ENCODE measurements at places on chromosomes 12 and 14.

DNA sequence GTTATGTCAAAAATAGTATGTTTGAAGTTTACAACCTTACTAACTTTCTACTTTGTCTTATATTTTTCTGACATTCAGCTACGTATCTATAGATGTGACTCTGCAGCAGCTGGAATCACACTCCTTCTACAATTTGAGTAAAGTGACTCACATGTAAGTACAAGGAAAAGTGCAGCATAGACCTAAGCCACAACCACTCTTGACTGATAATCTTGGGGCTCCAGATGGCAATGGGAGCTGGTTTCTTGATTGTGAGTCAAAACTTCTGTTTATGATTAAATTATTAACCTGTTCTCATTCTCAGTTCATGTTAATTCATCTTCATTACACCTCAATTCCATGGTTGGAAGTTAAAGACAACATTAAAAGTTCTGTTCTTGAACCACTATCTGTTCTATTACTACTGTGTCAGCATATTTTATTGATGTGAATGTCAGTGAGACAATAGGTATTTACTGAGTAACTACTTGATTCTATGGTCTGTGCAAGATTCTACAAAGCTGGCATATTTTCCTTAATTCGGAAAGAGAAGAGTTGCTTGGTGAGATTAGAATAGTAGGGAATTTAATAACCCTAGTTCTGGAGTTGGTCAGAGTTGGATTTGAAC is 112.9 kb downstream of the TSHR start:
- peak; percentile 87 for DNase-seq

GRCh38 chr12:103494051-103494733 is 1.6 kb downstream of the C12orf42 start:
- DNase-seq = no peak

DNA sequence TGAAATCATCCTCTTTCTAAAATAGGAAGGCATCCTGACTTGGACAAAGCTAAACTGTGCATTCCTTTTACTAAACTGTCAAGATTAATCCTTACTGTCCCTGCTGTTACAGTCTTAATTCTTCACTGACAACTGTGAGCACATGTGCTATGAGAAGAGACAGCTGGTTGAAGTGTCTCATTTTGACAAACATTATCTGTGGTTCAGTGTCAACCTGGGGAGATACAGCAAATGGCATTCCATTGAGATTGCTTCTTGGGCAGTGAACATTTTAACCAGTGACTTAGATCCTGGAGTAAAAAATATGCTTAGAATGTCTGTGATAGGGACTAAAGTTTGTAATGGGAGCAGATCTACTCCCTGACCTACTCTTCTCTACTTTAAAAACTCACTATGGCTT is 552.6 kb upstream of the ATP2B1 start:
- DNase-seq = no peak

GRCh38 chr14:88551980-88552431 is 2.8 kb downstream of the PTPN21 start:
- DNase-seq = no peak

- no peak for DNase-seq
Measured at GRCh38 chr12:75196865-75197264, 12.8 kb downstream of the KCNC2 start.

- DNase-seq = no peak
Measured at GRCh38 chr12:20368651-20369304, 441 bp downstream of the PDE3A start.

- no peak for DNase-seq
Measured at GRCh38 chr14:55901291-55901690, 216.9 kb upstream of the PELI2 start.

- no peak for DNase-seq
Measured at GRCh38 chr12:104998423-104999346, 12.6 kb downstream of the NOPCHAP1 start.

DNA sequence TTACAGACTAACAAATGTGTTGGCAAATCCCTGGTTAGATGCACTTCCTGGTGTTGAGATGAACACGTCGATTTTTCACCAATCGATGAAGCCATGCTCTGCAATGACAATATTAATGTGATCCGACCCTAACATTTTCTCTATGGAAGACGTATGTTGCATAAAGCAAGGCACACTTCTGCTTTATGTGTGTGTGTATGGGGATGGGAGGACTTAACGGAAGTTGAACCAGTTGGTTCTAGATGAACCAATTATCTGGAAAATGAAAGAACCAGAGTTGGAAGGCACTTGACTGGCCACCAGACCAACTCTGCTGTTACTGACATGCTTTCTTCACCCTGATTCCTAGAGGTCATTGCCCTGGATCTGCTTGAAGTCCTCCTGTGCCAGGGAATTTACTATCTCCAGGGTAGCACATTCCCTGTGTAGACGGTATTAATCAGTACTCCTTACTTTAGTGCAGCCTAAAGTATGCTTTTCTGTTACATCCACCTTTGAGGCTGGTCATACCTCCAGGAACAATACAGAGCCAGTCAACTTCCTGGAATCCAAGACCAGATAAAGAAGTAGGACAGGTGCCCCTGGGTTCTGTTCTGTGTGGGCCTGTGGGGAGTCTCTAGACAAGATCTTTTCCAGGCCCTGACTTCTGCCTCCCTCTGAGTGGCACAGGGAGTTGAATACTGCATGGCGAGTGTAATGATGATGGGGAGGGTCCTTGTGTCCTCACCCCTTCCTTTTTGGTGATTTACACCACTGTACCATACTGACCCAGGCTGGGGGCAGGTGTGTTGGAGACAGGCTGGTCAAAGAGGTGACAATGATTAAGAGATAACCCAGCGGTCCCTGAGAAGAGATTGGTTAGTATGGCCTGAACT is 4.1 kb downstream of the SDR39U1 start:
- no peak for DNase-seq

- DNase-seq = no peak
Measured at GRCh38 chr12:110556705-110557104, 26.4 kb downstream of the PPTC7 start.

DNA sequence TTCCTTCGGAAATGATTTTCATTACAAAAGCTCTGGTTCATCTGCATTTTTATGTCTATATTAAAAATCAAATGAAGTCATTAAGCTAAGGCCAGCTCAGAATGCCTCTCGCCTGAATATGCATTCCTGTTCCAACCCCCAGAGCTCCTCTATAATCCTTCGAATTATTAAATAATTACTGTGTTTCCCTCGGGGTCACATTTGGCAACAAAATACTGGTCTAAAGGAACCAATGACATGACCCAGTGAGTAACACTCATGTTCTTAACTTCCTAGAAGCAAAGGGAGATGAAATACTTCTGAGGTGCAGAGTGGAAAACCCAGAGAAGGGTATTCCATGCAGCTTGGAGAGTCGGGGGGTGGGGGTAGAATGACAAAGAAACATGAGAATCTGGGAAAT is 68.3 kb downstream of the FOXN3 start:
- DNase-seq = no peak

DNA sequence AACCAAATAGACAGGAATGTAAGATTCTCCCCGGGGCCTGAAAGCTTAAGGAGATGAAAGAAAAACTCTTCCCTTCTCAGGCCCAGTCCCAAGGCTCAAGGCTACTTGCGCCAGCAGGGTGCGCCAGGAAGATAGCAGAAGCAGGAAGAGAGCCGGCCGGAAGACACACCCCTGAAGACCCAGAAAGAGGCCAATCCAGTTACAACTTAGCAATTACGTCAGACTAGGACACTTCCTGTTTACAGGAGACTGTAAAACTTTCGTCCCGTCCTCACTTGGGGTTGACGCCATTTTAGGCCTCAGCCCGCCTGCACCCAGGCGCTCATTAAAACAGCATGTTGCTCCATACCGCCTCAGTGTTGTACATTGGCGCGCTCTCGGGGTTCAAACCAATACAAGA is 9.4 kb downstream of the COX16 start:
- peak; percentile 8 for DNase-seq

- no peak for DNase-seq
Measured at GRCh38 chr12:20883288-20883687, 72.8 kb downstream of the SLCO1B3 start.

- DNase-seq = no peak
Measured at GRCh38 chr12:3712209-3712992, 40.5 kb downstream of the CRACR2A start.

GRCh38 chr14:68124050-68124449 is 304.5 kb downstream of the RAD51B start:
- DNase-seq = no peak

DNA sequence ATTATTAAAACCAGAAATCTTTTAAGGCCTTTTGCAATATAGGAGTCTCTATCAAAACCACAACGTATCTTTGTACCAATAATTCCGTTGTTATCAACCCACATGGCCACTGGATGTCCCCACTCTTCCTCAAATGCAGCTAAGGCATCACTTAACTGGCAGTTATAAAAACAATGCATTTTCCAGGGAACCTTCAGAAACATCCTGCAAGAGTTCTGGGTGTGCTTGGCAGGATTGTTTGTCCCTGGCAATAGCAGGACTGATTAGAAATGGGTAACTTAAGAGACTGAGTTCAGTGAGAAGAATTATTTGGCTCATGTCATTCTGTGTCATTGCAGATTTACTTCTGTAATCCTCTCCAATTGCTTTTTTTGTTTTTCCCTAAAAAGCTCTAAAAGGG is 112.0 kb downstream of the SLC15A5 start:
- DNase-seq = peak; percentile 43

- DNase-seq = no peak
Measured at GRCh38 chr14:64561631-64562030, 11.9 kb downstream of the PPP1R36 start.

DNA sequence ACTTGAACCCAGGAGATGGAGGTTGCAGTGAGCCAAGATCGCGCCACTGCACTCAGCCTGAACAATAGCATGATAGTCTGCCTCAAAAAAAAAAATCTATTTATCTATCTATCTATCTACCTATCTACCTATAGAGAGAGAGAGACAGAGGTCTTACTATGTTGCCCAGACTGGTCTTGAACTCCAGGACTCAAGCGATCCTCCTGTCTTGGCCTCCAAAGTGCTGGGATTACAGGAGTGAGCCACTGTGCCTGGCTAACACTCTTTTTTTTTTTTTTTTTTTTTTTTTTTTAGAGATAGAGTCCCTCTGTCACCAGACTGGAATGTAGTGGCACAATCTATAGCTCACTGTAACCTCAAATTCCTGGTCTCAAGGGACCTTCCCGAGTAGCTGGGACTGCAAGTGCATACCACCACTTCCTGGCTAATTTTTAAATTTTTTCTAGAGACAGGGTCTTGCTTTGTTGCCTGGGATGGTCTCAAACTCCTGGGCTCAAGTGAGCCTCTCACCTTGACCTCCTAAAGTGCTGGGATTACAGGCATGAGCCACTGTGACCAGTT is 1.9 kb downstream of the FAM186A start:
- no peak for DNase-seq

DNA sequence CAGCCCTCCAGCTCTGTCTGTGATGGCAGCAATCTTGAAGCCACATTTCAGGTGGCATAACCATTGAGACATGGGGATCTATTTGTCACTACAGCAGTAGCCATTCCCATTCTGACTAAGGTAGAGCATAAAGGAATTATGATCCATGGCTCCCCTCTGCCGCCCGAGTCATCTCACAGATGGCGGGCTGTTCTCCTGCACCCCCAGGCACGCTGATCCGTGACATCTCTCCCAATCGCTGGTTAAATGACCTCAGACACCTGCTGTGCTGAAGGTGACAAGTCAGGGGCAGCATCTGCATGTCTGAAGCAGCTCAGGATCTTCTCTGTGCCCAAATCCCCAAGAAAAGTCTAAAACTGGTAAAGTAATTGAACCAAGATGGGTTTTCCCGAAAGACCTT is 124.3 kb downstream of the ZFP36L1 start:
- DNase-seq = no peak

DNA sequence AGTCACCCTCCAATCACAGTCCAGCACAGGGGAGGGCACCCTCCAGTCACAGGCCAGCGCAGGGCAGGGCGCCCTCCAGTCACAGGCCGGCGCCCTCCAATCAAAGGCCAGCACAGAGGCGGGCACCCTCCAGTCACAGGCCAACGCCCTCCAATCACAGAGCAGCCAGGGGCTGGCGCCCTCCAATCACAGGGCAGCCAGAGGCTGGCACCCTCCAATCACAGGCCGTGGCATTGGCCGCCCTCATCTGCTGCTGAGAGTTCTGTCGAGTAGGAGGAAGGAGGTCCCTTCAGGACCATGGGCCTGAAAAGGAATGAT is 26.6 kb downstream of the DDX51 start:
- peak; percentile 8 for DNase-seq

GRCh38 chr12:73307260-73307659 is 1035.1 kb downstream of the TRHDE start:
- DNase-seq = no peak

DNA sequence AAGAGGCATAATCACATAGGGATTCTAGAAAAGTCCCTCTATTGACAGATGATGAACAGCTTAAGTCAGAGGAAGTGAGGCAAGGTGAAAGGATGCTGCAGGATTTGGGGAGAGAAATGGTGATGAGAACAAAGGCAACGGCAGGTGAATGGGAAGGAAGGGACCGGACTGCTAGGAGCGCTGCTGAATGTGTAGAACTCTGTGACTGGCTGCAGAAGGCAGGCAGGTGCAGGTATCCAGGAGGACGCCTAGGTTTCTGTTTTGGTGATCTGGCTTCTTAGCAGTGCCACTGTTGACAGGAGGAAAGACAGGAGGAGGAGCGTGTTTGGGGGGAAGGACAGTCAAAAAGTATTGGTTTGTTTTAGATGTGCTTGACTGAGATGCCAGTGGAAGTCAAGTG is 58.4 kb upstream of the TTC7B start:
- DNase-seq = no peak

GRCh38 chr14:76098047-76098446 is 53.7 kb upstream of the GPATCH2L start:
- DNase-seq = no peak

DNA sequence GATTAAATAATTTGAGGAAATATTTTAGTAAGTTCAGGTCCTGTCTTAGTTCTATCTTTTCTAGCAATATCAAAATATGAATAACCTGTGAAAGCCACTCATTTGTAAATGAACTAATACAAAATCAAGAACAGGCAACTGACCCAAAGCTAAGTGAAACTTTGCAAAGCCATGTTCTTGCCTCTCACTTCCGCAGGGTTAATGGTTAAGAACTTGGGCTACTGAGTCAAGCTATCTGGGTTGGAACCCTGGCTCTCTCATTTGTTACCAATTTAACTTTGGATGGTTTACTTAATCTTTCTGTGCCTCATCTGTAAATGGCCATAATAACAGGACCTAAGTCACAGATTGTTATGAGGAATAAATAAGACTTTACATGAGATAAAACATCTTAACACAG is 2.8 kb downstream of the KIF21A start:
- no peak for DNase-seq

DNA sequence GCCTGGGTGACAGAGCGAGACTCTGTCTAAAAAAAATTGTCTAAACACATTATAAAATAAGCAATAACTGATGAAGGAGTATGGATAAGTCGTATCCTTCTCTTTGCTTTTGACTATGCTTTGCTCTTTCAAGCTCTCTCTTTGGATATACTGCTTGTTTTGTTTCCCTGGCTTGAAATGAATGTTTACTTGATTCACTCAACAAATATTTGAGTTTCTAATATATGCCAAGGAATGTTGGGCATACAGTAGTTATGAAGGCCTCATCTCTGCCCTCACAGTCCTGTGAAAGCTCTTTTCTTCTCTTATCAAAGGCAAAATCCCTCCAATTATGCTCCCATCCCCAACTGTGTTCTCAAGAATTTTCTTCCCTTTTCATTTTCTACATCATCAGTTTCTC is 123.5 kb downstream of the PTPRR start:
- DNase-seq = no peak

- no peak for DNase-seq
Measured at GRCh38 chr12:1629338-1630132, 504 bp downstream of the WNT5B start.

Data from hematopoietic multipotent progenitor cell treated with erythropoietin and hydrocortisone succinate and interleukin-3 and kit ligand, for 8 days (in vitro differentiated cells).